ENCODE measurements at places on chromosomes 4 and X.

DNA sequence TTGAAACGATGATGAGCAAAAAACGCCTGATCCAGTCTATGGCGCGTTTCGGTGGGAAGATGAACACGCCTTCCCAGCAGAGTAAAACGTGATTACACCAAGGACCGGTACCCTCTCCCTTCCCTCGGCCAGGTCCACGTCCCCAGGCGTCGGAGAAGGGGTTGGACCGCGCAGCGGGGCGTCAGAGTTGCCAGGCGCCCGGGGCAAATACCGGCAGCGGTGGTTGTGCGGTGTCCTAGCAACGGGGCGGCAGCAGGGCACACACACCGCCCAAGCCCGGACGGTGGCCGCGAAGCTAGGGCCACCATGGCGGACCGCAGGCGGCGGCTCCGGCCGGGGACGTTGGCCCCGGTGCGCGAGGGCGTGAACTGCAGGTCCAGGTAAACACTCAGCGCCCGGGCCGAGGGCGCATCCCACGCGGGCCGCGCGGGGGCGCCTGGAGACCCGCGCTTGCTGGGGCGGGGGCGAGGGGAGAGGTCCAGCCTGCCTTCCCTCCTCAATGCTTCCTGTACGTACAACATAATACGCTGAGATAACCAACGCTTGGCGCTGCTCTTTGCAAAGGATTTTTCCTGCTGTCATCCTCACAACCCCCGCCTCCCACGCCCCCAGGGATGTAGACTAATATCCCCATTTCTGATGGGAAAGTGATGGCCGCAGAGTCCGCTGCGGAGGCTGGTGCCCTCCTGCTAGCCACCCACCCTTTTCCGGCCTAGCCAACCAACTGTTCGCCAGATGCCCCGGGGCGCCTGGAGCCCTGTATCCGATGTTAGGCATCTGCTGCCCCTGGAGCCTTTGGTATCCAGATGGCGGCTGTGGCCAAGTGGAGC lies at the start of gene FAM47E:
TSS of gene FAM47E (plus strand) at position 281 of the 830 bp plus-strand sequence. CDS start at position 307, 26 bp downstream.
- DNase-seq: no peak

DNA sequence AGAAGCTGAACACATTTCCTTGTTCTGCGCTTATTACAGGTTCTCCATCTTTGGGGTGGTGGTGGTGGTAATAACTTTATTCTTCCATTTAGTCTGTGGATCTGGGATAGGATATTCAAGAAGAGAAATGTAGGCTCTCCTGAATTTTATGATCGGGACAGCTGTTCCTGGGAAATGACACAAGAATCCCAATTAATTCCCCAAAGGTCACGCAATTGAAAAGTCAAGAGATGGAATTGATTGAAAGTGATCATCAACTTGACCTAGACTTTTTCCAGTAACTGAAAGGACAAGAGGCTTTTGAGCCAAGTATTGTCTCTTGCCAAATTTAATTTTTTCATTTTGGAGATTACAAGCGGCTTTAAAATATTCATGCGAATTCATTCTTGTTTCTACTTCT lies 98.7 kb upstream of the CBLL2 start:
- DNase-seq: no peak

GRCh38 chr4:59945277-59945676 lies 1254.8 kb upstream of the ADGRL3 start:
- DNase-seq: no peak

DNA sequence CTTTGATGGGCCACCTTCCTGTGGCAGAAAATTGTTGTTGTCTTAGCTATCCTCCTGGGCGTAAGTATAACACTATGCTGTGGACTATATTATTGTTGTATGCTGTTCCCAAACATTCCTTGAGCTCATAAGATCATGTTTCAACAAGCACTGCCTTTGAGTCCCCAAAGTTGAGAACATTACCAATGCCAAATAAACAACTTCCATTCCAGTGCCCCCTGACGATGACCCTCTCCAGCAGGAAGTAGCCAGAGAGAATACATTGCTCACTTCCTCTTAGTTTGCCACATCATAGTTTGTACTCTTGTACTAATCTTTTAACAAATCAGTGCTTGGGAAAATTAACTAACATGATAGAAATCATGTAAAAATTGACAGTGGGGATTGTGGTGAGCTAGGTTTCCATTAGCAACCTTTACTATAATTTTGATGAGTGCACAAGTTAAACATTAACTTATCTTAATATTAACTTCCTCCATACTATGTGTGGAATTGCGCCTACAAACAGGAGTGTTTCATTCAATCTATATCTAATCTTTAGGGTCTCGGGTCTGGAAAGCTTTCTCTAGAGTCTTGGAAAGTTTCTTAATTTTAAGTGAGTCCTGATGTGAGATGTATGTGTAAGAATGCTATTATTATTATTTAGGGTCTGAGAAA lies 20.3 kb upstream of the DHX15 start:
- no peak for DNase-seq

- DNase-seq: no peak
These were observed 22.9 kb upstream of the CXCL2 start for GRCh38 chr4:74121643-74122579.

DNA sequence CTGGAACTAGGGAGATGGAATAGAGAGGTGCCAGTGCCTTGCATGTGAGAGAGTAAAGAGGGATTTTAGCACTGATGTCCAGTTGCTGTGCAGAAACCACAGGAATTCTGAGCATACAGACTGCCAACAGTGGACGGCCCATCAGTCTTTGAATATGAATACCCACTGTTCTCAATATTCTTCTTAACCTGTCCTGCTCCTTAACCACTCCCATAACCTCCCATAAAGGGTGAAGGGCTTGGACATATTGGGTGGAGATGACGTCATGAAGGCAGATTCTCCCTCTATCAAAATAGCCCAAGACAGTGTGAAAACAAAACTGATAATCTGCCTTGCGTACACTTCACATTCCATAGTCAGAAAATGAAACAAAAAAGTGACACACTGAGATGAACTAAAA lies 1313.7 kb upstream of the PABPC4L start:
- no peak for DNase-seq
